Heart right ventricle (tissue), 16 donors: ENCODE measurements at places on chromosomes 16 and 17.

GRCh38 chr16:117379-118365 is 20.8 kb downstream of the NPRL3 start:
- peak; percentile 32 for DNase-seq

DNA sequence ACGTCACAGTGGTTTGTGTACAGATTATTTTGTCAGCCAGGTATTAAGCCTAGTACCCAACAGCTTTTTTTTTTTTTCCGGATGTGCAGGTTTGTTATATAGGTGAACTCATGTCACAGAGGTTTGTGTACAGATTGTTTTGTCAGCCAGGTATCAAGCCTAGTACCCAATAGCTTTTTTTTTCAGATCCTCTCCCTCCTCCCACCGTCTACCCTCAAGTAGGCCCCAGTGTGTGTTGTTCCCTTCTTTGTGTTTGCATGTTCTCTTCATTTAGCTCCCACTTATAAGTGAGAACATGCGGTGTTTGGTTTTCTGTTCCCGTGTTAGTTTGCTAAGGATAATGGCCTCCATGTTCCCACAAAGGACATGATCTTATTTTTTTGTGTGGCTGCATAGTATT is 19.9 kb downstream of the RPTOR start:
- no peak for DNase-seq

- DNase-seq: no peak
Observed at GRCh38 chr16:86353148-86353547, 157.2 kb upstream of the FOXF1 start.

DNA sequence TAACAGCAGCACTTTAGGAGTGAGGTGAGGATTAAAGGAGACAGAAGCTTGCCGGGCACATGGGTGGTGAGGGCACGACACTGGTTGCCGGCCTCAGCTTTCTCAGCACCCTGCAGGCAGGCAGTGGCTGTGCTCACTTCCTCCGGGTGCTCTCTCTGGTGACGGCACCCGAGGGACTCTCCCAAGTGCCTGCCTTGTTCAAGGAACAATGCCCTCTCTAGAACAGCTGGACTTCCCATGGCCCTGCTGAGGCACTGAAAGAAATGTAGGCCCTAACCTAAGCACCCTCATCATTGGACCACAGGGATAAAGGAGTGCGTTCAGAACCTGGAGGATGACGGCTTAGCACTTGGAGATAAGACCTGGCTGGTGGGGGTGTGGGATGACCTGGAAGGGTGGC is 72.7 kb downstream of the N4BP1 start:
- DNase-seq: no peak

- no peak for DNase-seq
Observed at GRCh38 chr17:44322236-44322895, 2.3 kb downstream of the SLC25A39 start.

DNA sequence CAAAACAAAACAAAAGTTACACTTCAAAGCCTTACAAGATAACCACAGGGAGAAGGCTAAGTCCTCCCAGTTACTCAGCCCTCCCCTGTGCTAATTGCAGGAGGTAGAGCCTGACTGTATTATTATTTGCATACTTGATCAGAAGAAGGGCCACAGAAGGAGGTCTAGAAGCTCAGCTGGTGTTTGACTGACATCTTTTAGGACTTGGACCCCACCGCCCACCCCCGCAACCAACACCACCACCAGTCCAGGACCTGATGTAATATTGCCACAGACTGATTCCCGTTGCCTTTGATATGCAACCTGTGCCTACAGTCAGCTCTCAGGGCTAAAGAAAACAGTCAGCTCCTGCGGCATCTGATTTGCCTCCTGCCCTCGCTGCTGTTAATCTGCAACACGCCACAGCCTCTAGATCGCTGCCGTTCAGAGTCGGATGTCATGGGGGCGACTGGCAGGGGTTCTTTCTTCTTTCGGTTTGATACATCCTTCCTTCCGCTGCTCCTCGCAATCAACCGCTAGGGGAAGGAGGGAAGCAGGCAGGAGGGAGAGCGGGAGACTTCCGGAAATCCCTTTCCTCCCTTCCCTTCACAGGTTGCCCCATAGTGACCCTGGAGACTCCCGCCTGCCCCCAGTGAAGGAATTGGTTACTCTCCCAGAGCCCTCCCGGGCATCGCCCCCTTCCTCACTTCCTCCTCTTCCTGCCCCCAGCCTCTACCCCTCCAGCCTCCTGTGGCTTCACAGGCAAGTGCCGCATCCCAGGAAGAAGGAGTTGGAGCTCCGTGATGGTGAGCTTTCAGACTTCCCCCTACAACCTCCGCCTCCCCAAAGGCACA is 90.5 kb upstream of the SOX9 start:
- peak; percentile 15 for DNase-seq

GRCh38 chr17:35083071-35083470 is 19.6 kb upstream of the RFFL start:
- no peak for DNase-seq

- no peak for DNase-seq
Observed at GRCh38 chr17:4511199-4511932, 12.7 kb downstream of the SPNS2 start.

DNA sequence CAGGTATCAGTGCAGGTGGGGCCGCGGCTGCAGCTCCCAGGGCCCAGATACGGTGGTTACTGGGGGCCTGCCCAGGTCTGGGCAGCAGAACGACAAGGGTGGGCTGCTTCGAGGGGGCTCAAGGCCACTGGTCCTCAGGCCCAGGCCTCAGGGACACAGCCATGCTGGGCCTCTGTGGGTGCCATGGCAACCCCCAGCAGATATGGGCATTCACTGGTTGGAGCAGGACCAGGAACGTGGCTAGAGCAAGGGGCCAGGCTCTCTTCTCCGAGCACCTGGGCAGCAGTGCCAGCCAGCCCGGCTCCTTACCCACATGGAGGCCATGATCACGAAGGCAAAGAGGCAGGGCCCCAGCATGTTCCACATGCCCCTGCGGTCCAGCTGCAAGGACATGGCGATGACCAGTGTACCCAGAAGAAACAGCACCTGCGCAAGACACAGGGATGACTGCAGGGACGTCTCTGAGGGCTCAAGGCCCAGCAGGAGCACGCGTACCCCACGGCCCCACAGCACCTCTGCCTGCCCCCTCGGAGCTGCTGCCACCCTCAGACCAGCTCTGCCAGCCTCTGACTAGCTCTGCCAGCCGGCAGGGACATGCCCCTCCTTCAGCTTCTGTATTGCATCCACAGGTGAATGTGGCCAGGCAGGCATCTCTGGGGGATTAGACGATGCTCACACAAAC is 2.1 kb upstream of the MRPL28 start:
- no peak for DNase-seq

- no peak for DNase-seq
Observed at GRCh38 chr17:72476575-72476986, 355.8 kb downstream of the SOX9 start.

GRCh38 chr17:67466251-67466796 is 89.2 kb downstream of the PITPNC1 start:
- no peak for DNase-seq
